Stromal cell of bone marrow (primary cell): ENCODE measurements at places on chromosomes 3 and 15.

DNA sequence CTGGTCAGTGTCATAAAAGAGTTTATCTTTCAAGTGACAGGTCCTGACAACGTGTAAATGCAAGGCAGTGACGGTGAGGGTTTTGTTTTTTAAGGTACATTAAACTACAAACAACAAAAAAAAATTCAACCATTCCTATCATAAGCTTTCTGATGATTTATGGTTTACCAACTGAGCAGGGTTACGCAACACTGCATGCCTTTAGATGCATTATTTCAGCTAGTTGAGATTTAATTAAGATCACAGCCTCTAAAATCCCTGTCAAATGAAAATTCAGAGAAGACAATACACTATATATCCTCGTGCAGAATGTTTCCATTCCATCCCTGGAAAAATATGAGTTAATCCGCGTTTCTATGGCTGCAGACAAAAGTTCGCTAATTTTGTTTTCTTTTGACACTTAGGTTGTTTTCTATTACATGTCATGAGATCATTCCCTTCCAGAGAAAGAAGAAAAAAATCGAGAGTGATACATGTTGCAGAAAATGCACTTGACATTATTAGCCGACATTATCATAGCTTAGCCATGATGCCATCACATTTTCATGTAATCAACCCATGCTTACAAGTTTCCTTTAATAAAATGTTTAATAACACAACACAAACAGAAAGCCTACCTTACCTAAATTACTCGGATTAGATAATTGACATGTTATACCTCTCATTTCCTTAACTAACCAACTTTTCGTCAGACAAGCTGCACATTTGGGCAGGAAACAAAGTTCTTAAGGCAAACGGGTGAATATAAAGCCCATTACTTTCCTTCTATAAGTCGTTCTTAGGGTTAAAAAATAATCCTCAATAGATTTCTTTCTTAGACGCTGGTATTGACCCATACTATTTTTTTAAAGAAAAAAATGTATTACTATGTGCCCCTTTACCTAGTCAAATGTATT is 521.2 kb downstream of the FOXP1 start:
- no peak for DNase-seq

DNA sequence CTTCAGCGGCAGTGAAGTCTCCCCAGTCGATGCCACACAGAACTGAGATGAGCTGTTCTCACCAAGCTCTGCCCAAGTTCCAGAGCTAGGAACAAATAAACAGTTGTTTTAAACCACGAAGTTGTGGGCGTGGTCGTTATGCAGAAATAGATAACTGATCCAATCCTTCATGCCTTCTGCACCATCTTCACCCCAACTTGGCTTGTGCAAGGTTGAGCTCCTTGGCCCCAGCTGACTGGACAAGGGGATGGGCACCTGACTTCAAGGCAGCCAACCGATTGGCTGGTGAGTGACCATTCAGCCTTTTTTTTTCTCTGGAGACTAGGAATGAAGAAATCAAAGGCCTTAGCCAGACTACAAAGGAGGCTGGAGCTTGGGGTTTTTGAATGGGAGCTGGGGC is 23.9 kb downstream of the LINGO1 start:
- no peak for DNase-seq

DNA sequence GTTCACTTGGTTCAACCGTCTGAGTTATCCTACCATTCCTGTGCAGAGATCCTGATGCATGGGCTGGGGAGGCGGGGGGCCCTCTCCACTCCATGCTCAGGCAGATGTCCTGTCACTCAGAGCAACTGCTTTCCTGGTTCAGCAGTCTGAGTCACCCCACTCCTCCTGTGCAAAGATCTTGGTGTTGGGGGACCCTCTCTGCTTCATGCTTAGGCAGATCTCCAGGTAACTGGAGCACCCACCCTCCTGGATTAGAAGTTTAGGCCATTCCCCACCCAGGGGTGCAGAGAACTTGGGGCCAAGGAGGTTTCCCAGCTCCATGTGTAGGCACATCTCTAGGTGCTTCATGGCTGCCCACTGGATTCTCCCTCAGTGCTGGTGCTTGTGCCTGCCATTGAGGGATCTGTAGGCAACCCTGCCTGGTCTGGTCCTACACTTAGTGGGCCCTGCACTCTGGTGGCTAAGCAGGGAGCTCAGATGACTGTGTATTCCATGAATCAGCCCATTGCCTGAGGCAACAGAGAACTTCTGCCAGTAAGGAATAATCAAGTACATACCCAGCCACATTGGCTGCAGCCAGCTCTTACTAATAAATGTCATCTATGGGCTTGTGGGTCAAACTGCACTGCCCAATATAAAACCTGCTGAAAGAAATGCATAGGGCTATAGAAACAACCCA is 465.4 kb upstream of the THBS1 start:
- peak; percentile 39 for DNase-seq

DNA sequence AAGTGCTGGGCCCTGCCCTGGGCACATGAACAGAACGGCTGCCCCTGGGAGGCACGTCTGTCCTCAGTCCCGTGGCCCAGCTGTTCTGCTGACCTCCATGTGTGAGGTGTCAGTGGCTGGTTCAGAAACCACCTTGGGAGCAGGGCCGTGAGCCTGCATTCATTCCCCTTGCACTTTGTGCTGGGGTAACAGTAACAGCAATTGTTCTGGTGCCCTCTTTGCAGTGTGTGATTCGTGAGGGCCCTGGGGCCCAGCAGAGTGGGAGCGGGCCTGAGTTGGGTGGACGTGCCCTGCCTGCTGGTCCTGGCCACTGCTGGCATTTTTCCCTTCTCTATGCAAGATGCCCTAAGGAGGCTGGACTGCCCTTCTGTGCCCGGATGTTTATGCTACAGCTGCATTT is 50.4 kb upstream of the MYZAP start:
- DNase-seq, result no peak

DNA sequence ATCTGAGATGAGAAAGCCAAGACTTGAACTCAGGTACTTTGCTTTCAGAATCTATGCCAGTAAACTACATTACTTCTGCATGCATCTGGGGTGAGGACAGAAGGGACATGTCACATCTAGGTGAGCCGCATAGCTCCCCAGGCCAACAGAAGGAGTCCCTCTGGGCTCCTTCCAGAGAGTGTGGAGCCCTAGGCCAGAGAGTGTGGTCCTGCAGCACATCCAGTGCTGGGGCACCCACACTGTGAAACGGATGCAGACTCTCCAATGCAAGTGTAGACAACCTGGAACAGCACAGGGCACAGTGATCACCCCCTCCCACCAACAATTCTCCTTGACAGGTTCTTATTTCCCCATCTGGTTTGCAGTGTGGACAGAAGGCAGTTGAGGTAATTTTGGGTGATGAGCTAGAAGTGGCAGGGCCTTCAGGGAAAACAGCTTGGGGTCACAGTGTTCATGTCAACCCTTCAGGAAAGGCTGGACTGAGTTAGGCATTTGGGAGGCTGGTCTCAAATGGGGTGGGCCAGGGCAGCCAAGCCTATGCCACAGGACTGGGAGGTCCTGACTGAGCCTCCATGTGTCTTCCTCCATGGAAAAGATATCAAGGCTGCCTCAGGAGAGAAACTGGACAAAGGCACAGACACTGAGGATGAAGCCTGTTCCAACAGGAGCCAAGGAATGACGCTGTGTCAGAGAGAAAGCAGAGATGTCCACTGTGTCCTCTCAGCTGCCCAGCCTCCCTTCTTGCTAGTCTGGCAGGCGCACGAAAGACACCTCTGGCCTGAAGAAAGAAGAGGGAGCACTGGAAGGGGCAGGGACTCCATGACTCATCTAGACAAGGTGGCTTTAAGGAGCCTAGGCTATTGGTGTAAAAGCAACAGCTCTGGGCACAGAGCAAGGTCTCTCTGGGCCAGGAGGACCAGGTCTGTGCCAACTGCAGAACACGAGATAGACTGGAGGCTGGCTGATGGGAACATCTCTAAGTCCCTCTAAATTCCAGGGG is 1.7 kb downstream of the PLCD1 start:
- DNase-seq, result no peak

DNA sequence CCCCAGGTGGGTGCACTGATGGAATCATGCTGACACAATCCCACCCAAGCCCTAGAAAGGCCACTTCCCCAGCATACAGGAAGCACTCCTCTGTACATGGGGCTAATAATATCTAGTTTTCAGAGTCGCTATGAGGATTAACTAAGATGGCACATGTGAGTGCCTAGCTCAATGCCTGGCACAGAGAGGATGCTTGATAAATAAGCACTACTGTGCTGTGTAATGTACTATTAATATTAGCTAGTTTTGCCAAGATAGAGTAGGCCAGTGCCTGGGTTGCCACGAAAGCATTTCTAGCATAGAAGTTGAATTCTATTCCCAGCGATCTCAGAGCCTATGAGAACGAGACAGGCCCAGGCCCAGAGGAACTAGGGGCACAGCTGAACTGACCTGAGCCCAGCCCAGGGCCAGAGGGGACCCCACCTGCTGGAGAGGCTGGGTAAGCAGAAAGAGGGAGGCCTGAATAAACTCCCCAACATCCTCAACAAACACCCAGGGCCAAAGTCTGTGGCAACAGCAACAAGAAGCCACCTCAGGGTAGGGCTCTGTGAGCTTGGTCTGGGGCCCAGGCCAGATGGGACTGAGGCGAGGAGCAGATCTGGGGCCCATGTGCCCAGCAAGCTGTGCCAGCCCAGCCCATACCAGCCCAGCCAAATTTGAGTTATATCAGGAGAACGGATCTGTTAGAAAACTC is 7.6 kb upstream of the SEMA7A start:
- DNase-seq, result no peak

GRCh38 chr15:98581715-98582114 is 66.6 kb upstream of the IGF1R start:
- DNase-seq, result no peak

DNA sequence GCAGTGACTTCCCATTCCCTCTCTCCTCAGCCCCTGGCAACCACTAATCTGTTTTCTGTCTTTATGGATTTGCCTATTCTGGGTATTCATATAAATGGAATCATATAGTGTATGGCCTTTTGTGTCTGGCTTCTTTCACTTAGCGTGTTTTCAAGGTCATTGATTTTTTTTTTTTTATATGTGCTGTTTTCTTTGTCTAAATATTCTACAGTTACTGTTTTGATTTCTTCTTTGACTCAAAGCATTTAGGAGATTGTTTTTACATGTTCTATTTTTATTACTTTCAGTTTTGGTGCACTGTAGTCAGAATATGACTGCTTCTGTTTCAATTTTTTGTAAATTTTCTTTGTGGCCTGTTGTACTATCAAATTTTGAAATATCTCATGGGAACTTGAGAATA is 71.9 kb upstream of the RNU6-1 start:
- DNase-seq, result no peak

DNA sequence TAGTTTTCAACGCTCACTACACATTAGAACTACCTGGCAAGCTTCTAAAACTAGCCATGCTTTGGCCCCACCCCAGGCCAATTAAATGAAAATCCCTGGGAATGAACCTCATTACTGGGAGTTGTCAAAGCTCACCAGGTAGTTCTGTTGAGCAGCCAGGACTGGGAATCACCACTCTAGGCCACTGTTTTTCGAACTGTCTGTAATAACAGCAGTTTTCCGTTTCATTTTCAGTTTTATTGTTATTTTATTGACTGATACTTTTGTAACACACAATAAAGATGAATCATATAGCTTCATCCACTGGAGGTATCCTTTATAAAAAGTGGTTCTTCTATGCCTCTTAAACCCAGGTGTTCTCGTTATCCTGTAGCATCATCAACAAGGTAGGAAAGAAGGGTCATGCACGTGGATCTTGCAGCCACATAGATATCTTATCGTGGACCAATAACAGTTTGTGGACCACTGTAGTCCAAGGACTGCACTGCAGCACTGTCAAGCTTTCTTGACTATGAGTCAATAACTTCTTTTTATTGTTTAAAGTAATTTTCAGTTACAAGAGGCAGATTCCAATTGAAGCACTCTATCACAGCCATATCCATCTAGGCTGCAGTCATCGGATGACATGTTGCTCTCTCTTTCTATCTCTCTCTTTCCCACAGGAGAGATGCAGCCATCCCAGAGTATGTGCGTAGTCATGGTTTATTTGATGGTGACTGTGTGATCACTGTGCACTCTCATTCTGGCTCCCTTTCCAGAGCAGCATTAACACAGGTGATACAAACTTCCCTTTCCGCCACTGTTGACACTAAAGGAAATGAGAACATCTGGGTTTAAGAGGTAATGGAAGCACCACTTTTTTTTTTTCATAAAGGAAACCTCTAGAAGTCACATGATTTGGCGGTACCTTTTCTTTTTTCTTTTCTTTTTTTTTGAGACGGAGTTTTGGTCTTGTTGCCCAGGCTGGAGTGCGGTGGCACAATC is 39.0 kb upstream of the BLM start:
- DNase-seq, result no peak

- no peak for DNase-seq
Observed at GRCh38 chr3:140148824-140149390, 213.9 kb downstream of the CLSTN2 start.

GRCh38 chr3:169945313-169945712 is 21.3 kb upstream of the SEC62 start:
- no peak for DNase-seq

GRCh38 chr3:13539292-13539638 is 9.7 kb upstream of the FBLN2 start:
- no peak for DNase-seq

- DNase-seq, result no peak
Observed at GRCh38 chr15:29226436-29227208, 43.0 kb downstream of the NSMCE3 start.

DNA sequence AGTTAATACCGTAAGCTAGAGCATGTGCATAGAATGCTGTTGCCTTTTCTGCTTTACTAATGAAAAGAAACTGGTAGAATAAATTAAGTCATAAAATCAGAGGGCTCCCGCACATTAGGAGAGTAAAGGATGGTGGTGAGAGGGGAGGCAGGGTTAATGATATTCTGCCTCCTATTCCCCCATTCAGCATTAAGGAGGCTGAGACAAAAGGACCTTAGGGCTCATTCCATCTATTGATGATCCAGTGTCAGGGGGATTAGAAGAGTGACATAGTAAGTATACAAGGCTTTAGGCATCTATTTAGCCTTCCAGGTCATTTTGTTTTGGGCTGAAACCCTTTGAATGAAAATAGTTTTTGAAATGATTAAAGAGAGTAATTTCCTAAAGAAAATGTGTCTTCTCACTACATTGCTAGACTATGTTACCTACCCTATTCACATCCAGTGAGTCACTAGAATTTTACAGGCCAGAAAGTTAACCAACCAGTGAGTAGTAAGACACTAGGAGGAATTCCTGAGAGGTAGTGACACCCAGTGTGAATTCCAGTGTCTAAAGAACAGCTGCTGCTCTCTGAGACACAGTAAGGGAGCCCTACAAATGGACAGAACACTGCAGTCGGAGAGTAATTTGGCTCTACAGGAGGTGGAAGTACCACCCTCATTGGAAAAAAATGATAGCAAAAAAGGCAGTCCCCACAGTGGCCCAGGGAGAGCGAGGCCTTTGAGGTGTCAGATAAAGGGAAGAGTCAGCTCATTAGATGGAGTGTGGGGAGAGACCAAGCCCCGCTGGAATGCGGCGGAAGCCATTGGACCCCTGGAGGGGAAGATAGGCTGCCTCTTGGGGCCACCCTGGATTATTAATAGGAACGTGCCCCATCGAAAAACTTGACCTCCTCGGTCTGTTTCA is 67.6 kb downstream of the TUSC7 start:
- no peak for DNase-seq
